ENCODE measurements at places on chromosomes 3 and 15.

DNA sequence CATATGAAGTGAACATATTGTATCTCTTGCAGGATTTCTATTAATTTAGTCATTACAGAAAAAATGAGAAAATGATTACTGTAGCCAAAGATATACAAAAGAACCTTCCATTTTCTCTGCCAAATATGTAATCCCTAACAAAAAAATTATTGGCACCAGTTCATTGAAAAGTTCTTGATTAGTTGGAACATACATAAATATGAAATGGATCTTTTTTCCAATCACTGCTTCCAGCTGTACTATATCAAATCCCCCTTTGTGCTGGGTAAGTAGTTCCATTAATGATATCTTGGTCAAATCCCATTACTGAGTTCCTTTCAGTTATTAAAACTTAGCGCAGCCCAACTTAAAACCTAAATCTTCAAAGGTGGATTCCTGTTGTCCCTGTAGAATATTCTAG, 263.8 kb downstream of the SLC9A9 start:
- no peak for DNase-seq

GRCh38 chr15:33124279-33124678, 70.2 kb downstream of the FMN1 start:
- no peak for DNase-seq

DNA sequence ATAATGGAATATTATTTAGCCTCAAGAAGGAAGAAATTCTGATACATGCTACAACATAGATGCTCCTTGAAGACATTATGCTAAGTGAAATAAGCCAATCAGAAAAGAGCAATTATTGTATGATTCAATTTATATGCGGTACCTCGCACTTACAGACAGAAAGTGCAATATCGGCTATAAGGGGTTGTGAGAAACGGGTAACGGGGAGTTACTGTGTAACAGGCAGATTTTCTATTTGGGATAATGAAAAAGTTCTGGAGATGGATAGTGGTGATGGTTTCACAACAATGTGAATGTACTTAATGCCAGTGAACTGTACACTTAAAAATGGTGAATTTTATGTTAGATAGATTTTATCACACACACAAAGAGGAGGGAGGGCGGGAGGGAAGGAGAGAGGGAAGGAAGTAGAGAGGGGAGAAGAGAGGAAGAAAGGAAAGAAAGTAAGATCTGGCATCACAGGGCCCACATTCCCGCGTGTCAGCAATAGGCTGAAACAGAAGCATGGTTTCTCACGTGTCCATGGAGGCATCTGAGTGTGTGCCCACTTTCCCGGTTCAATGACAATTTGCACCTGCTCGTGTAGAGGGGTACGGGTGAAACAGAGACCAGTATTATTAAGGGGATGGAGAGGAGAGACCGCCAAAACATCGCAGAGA, 700 bp upstream of the BLM start:
- DNase-seq: no peak

- no peak for DNase-seq
These were observed 314.8 kb upstream of the CTDSPL start for GRCh38 chr3:37546876-37547275.

DNA sequence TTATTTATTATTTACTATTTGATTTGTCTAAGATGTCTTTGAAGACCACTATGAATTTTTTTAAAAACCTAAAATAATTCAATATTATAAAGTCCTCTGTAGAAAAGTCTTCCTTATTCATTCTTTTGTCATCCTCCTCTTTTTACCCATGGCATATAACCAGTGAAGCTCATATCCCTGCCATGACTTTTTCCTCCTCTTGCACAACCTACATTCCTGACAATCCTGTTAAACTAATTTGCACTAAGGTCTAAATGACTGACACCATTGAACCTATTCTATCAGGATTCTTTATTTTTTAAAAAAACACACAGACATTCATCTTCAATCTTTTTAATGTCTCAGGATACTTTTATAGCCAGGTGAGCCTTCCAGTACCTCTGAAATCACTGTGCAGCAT, 159.9 kb upstream of the SLC2A2 start:
- DNase-seq: no peak

DNA sequence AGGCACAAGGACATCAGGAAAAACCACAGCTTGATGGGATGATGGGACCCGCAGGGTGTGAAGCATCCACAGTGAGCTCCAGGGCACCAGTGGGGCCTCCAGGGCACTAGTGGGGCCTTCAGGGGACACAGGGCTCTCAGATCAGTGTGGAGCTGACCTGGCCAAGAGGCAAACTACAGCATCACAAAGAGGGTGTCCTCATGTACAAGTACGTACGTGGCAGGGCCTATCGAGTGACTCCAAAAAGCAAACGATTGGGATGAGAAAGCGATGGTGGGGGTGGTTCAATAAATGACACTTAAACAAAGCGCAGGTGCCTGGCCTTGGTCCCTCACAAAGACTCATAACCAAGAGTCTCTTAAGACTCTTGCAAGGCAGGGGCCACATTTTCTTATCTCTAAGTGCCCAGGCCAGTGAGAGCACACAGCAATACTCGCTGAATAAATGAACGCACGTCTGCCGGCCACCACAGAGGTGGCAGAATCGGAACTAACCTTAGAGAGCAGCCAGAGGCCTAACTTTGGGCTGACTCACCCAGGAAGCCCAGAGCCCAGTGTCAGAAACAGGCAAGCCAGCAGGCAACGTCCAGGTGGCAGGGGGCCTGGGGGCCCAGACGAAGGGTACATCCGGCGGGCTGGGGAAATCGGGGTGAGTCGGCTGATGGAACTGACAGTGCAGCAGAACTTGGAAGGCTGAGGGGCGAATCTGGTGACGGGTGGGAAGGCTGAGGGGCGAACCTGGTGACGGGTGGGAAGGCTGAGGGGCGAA, 8.7 kb downstream of the PCSK6 start:
- DNase-seq: no peak

DNA sequence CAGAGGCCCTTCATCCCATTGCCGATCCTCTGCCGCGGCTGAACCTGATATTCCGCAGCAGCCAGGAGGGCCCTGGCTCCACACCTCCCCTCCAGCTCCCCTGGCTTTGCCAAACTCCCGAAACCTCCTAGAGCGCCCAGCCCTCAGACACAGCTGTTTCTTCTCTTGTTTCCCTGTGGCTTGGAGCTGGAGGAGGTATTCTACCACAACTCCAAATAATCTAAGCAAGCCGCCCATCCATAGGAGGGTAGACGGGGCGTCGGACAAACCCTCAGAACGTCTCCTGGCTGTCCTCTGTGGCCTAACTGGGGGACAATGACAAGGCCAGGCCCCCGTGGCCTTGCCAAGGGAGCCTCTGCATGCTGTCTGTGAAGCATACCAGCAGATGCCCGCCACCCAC, 10.4 kb downstream of the PLA2G4D start:
- no peak for DNase-seq

GRCh38 chr15:59668556-59668955, 11.2 kb upstream of the GTF2A2 start:
- DNase-seq: no peak

GRCh38 chr3:42745291-42745745, 27.7 kb downstream of the CCDC13 start:
- DNase-seq: no peak

DNA sequence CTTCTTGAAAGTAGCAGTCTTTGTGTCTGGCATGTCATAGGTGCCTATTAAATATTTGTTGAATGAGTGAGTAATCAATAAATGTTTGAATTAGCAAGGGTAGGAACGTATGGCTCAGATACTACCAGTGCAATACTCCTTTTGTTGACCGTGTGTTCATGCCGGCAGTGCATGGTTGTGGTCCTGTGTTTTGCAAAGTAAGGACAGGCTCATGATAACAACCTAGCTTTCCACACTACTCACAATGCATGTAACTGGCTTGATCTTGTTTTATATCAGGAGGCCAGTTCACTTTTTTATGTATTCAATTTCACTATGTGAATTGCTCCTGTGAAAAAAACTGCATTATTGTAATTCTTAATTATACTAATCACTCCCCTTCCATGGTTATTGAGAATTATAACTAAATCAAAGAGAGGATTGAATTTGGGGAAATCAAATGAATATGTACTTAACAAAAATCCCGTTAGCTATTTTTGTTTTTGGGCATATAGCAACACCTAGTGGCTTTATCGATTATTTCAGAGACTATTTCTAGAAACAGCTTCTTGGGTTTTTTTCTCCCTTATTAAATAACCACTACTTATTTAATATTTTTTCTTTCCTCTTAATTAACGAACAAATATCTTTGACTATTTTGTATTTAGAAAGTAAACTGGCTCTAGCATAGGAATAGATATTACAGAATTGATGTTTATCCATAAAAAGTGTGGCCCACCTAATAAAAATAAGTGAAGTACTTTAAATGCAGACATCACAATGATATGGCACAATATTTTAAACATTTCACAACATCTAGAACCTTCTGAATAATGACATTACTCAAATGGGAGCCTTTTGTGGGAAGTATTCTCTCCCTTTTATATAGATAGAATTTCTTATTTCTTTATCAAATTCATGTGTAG, 218.5 kb downstream of the BBX start:
- no peak for DNase-seq

DNA sequence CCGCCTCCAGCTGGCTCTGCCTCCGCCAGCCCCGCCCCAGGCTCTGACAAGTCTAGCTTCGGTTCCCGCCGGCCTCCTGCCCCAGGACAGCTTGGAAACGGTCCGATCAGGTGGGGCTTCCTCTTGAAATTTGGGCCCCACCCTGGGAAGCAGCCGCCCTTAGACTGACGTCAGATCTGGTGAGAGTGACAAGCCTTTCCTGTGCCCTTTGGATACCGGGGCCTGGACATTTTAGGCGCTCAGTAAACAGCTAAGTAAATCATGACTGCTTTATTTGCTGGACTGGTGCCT, 378 bp upstream of the HYAL3 start:
- DNase-seq: no peak

GRCh38 chr3:74345701-74346100, 268.8 kb downstream of the CNTN3 start:
- DNase-seq: no peak

GRCh38 chr3:127698286-127698685, 25.5 kb downstream of the ABTB1 start:
- no peak for DNase-seq

DNA sequence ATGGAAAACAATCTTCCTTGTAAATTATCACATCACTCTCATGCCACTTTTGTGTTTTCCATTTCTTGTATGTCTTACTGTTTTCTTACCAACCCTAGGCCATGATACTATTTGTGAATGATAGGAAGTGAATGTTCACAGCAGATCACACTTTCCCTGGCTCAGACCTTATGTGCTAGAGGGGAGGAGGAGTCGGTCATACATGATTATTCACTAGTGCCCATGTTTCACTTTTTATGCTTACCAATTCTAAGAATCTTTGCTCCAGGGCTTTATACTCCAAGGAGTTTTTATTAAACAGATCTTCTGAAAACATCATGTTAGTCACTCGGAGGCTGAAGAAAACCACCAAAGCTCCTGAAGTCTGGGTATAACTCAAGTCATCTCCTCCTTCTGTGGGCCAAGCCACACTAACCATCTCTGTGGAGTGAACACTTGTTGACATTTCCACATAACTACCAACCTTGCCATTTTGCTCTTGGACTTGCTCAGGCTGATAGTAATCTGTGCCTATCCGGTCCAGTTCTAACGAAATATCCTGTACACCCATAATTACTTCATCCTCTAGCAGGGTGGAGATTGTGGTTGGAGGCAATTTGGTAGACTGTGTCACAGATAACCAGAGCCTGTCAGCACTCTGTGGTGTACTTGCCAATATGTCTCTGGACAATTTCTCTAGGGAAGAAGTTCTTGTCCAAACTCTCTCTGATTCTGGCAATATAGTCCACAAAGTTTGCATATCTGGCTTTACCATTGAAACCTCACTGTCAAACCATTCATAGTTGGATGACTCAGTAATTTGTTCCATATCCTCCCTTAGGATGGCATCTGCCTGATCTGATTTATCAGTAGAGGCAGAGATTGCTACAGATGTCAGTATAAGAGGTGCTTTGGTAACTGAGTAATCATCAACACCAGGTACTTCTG, 76.8 kb downstream of the IMPG2 start:
- DNase-seq: no peak

DNA sequence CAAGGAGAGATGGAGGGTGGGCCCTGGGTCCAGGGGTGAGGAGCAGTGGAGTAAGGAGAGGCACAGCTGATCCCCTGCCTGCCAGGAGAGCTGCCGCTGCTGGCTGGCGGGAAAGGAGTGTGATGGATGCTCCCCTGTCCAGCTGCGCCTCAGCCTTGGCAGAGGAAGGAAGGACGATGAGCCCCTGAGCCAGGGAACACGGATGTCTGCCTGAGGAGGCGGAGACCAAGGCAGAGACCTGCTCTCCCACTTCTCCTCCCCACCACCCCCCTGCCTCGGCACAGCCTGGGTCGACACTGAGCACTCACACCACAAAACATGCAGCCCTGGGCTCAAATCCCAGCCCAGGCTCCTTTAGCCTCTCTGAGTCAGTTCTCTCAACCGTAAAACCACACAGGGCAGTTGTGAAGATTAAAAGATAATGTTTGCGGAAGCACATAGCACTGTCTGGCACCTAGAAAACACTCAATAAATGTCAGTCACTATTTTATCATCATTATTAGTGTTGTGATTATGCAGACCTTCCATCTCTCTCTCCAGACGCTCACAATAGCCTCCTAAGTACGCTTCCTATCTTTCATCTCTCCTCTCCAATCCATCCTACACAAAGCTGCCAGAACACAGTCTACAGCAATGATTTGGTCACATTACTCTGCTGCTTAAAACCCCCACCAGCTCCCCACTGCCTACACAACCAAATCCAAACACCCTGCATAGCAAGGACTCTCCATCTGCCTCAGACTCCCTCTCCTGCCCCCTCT, 52.2 kb downstream of the SEMA5B start:
- DNase-seq: no peak

DNA sequence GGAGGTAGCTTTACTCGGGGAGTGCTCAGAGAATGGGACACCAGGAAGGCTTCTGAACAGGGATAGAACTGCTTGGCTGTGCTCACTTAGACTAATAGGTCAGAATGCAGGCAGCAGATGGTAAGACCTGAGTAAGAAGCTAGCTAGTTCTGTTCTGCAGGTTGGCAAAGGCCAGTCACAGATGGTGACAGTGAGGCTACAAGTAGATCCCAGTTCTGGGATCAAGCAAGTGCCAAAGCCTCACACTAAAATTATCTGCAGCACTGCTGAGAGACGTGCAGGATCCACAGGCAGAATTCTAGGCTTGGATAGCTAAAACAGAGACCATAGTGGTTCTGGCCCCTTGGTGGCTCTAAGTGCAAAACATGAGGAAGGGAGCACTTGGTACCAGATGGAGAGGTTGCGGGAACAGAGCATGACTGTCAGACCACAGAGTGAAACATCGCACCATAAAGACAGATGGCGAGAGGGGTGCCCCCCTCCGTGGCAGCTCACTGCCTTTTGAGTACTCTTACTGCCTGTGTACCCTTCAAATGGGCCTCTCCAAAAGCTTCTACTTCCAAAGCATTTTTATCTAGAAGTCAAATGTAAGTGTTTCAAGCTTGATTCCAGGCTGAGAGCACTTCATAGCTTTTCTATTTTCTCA, 3.6 kb upstream of the GLCE start:
- no peak for DNase-seq

GRCh38 chr3:107461721-107462120, 61.0 kb upstream of the BBX start:
- DNase-seq: no peak

Data from AG04449 (cell line).